ENCODE measurements at places on chromosomes 13 and 19. TPM values are rescaled to one million over a fixed set of nuclear protein-coding genes. Genes with fewer than 3 reads are reported as not detected.

SPACA4 gene
- total RNA-seq = not detected

DNA sequence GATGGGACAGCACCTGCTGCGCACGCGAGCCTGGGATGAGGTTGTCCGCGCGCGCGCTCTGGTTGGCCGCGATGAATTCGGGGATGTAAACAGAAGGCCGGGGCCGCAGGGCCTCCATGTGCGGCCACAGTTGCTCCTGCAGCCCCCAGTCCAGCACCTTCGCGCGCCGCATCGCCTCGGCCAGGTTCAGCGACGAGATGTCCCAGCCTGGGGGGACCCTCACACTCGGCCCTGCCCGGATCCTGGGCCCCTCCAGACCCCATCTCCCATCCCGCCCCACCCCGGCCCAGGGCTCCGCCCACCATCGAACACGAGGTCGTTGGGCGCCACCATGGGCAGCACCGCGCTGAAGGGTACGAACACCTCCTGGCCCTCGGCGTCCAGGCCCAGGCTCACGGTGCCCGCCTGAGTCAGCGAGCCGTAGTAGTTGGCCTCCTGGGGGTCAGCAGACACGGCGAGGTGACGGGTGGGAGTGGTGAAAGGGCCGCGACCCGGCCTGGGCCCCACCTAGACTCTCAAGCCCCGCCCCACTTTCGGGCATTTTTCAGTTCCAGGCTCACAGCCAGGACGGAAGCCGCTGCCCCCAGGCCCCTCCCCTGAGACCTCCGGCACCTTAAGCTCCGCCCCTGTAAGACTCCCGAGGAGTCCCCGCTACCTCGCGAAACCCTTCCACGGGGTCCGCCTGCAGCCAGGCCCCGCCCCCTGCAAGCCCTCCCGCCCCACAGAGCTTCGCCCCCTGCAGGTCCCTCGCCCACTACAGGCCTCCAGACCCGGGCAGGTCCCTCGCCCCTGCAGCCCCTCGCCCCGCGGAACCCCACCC is 1.1 kb downstream of the ISYNA1 start:
- peak; percentile 85 for DNase-seq

CC2D1A gene
- total RNA-seq = 22.8 TPM

- no peak for DNase-seq
Observed at GRCh38 chr19:40599331-40599901, 1.8 kb upstream of the LTBP4 start.

THSD8 gene
- not detected for total RNA-seq

RFC3 gene
- 12.6 TPM for total RNA-seq

- DNase-seq = no peak
Observed at GRCh38 chr13:70249332-70250064, 141.2 kb upstream of the KLHL1 start.
